ENCODE measurements at places on chromosomes 2 and 18. TPM values are rescaled to one million over a fixed set of nuclear protein-coding genes. Genes with fewer than 3 reads are reported as not detected.

GRCh38 chr2:9252002-9252357 is 45.4 kb downstream of the ASAP2 start:
- no peak for ATAC-seq

The CDKL4 gene
- 0.50 TPM for total RNA-seq

The MAP3K19 gene
- total RNA-seq: 0.13 TPM

The UGT1A8 gene
- total RNA-seq: not detected

- ATAC-seq: no peak
Measured at GRCh38 chr2:241286348-241287090, 29.0 kb downstream of the HDLBP start.

GRCh38 chr2:545711-546650 is 131.2 kb downstream of the TMEM18 start:
- ATAC-seq: no peak
